ENCODE measurements at places on chromosomes 3 and 15. TPM values are rescaled to one million over a fixed set of nuclear protein-coding genes. Genes with fewer than 3 reads are reported as not detected.

The PBRM1 gene
- total RNA-seq = 82.0 TPM

The RTP1 gene
- total RNA-seq = not detected

The TICRR gene
- 0.22 TPM for total RNA-seq

The HESX1 gene
- total RNA-seq = 0.89 TPM

The TGM4 gene
- total RNA-seq = not detected

The CHCHD4 gene
- total RNA-seq = 11.1 TPM

The ALDH1L1 gene
- 4.1 TPM for total RNA-seq

All from sciatic nerve (tissue), 2 donors.